Right forelimb (tissue), 1 donor: ENCODE measurements at places on chromosomes 7 and 10.

- no peak for DNase-seq
Observed at GRCh38 chr10:133134411-133135115, 25.5 kb upstream of the KNDC1 start.

- no peak for DNase-seq
Observed at GRCh38 chr7:20407585-20408466, 77.1 kb downstream of the ITGB8 start.

DNA sequence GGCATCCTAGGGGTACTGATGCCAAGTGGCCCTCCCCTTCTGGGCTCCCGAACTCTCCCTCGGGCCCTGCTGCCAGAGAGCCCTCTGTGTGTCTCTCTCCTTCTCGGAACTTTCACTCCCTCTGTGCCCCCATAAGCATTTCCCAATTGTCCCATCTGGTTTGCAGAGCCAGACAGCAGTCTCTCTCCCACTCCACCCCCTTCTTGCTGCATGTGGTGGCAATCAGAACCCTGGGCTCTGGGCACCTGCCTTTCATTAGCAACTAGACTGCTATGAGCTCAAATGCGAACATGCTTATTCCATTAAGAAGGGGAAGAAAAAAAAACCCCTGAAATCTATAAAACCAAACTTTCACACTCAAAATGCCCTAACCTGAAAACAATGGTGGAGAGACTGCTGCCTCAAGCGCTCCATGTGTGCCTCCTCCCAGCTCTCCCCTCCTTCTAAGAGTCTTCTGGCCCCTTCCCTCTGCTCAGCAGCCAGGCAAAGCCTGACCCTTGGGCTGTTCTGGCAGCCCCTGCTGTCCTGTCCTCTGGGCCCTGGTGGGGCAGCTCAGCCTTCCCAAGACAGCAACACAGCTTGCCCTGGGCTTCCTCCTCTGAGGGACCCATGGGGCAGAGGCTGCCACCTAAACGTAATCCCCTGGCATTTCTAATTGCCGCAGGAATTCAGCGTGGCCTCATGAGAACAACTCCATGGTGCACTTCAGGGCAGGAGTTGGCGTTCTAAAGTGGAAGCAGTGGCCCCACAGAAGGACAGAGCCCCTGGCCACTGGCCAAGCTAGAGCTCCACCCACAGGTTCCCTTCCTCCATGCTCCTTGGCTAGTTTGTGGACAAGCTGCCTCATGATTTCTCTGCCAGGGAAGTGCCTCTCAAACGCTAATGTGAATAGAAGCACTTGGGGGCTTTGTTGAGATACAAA is 415.4 kb downstream of the PLXNA4 start:
- DNase-seq: peak; percentile 53

DNA sequence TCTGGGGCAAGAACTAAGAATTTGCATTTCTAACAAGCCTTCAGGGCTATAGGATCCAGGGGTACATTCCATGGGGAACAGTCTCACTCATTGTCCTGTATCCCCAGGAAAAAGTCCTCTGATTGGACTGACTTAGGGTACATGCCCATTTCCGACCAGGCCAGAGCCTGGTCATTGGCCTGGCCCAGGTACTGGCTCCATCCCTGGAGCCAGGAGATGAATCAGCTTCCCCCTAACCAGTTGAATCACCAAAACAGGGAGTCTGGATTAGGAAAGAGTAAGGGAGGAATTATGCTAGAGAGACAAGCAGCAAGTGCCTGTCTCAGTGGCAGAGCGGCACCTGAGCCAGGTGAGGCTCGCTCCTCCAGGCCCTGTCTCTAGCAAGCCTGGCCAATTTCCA is 137.5 kb downstream of the FGFR2 start:
- DNase-seq: no peak

- DNase-seq: no peak
Observed at GRCh38 chr10:132443983-132444876, 47.2 kb downstream of the PWWP2B start.

DNA sequence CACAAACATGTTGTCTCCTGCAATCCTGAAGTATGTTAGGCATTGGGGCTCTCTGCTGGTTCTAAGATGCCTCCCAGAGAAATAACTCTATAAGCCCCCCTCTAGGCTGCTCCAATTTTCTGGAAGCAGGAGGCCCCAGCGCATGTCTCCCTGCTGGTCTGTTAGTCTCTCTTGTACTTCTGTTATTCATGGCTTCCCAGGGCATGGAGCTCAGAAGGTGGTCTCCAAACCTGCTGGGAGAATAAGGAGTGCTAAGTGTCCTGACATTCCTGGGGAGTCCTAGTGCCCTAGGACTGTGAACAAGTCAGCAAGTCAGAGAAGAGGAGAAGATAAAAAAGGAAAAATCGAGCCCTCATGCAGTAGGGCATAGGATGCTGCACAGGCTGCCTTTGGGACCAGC is 70.5 kb upstream of the EFCAB10 start:
- no peak for DNase-seq

GRCh38 chr7:77727936-77728701 is 31.9 kb downstream of the RSBN1L start:
- DNase-seq: no peak

- no peak for DNase-seq
Observed at GRCh38 chr10:19767876-19768275, 48.4 kb upstream of the PLXDC2 start.

DNA sequence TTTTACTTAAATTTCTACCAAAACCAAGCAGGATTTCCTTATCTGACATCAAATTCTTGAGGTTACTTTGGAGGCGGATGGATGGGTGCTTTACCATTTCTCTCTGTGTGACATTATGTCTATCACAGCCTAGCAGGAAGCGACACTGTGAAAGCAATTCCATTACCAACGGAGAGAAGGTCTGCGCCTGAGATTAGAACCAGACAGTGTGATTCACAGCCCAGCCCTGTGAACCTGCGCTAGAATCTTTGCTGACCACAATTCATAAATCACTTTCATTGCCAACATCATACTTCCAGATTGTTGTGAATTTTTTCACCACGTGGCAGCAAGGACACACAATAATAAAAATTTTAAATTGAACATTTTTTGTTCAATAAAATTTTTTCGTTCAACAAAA is 126.5 kb downstream of the CUBN start:
- no peak for DNase-seq

DNA sequence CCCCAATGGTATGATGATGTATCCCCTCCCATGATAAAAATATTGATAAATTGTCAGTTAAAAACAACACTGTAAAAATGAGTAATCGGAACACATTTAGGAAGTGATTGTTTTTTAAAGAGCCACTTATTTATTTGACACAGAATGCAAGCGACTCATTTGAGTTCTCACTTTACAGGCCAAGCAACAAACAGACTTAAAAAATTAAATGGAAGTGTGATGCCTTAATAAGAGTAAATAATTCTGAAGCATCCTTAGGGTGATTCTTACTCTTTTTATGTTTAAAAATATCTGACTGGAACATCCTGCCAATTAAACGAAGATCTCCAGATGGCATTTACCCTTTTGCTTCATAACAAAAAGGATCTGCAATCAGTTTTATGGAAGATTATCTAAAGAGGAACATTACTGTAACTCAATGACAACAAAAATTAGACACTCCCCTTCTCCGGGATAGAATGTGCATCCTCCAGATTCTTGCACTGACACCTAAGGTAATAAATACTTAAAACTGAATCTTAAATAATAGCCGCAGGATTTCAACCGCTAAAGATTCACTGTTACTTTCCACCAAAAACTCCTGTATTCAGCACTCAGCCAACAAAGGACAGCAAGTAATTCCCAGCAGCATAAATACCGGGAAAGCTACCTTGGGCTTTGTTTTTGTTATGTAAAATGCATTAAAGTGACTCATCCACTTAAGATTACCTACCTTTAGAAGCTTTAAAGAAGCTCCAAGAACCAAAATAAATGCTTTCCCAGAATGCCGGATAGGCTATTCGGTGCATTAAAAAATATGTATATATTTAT is 1.7 kb downstream of the CACNA2D1 start:
- DNase-seq: no peak

DNA sequence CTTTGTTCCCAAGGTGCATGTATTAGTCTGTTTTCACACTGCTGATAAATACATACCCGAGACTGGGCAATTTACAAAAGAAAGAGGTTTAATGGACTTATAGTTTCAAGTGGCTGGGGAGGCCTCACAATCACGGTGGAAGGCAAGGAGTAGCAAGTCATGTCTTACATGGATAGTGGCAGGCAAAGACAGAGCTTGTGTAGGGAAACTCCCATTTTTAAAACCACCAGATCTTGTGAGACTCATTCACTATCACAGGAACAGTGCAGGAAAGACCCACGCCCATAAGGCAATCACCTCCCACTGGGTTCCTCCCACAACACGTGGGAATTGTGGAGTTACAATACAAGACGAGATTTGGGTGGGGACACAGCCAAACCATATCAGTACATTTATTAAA is 92.9 kb downstream of the PPP1R3C start:
- DNase-seq: no peak
